ENCODE measurements at places on chromosomes 1 and 21.
A peak's percentile ranks its signal among the peaks of the same experiment; 100 is the strongest.

DNA sequence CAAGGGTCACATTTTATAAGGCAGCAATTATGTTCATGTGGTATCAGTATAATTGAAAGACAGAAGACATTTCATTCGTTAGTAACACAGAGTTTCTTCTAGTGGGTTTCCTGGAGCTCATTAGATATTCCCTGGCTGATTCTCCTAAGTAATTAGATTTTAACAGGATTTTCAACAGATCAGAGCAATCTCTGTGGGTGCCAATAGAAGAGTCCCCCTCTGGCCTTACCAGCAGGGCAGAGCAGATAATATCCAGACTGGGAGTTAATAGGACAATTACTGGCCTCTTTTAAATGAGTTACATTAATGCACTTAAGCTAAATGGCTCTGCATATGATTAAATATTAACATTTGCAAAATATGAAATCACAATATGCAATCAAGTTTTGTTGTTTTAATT is 74.2 kb upstream of the FOXD3 start:
- no peak for DNase-seq

GRCh38 chr1:192729500-192729899 is 79.3 kb upstream of the RGS2 start:
- DNase-seq = no peak

DNA sequence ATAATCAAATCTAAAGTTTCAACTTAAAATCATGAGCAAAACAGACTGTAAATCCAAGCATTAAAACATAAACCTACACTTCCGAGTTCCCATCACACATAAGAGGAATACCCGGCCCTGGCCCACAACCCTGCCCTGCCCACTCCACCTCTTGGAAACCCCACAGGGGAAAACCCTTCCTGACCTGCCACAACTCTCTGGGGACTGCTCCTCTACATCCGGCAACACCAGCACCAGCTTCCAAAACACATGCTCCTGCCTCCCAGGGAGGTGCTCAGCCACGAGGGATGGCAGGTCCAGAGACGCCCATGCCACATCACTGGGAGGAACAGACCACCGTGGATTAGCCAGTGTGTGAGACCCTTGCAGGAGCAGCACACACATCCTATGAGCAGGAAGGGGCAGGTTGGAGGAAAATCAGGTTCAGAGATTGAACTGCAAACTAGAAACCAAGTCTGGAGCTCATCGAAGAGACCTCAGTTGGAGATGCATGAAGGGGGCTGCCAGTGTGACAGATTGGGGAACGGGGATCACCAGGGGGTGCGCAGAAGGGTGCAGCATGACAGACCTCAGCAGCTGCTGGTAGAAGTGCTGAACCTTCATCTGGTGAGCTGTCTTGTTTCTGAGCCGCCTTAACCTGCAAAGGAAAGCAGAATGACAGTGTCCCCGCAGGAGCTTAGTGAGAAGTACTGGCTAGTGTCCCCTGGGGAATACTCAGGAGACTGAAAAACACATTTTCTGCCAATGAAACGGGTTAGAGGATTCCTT is 25.8 kb upstream of the LSS start:
- no peak for DNase-seq

- DNase-seq = no peak
Observed at GRCh38 chr21:20024741-20025140, 973.5 kb upstream of the NCAM2 start.

DNA sequence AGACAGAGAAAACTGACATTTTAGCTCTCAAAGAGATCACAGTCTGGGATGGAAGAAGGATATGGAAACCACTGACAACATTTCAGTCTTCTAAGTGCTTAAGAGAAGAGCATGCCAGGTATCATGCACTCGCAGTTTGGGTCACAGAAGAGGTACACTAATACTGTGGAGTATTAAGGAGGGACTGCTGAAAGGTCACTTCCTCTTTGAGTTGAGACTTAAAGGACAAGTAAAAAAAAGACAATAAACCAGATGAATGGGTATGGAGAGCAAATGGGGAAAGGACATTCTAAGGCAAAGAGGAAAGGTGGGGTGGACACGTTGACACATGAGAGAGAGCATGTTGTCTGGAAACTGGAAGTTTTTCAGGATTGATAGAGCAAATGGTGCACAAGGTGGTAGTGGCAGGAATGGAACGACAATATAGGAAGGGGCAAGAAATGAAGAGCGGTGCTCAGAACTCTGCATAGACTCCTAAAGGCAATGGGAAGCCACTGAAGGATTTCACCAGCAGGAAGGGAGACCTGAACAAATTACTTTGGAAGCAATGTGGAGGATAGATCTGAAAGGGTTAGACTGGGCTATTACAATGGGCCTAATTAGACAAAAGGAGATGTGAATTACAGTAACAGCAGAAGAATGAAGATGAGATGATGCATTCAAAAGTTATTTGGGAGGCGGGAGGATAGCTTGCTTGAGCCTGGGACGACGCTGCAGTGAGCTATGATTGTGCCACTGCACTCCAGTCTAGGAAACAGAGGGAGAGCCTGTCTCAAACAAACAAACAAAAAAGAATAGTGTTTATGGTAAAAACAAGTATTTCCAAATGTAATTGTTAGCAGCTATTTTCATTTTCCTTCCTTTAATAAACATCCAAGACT is 11.1 kb downstream of the DIPK1A start:
- no peak for DNase-seq

- no peak for DNase-seq
Observed at GRCh38 chr1:175563236-175563895, 180.0 kb downstream of the TNR start.

DNA sequence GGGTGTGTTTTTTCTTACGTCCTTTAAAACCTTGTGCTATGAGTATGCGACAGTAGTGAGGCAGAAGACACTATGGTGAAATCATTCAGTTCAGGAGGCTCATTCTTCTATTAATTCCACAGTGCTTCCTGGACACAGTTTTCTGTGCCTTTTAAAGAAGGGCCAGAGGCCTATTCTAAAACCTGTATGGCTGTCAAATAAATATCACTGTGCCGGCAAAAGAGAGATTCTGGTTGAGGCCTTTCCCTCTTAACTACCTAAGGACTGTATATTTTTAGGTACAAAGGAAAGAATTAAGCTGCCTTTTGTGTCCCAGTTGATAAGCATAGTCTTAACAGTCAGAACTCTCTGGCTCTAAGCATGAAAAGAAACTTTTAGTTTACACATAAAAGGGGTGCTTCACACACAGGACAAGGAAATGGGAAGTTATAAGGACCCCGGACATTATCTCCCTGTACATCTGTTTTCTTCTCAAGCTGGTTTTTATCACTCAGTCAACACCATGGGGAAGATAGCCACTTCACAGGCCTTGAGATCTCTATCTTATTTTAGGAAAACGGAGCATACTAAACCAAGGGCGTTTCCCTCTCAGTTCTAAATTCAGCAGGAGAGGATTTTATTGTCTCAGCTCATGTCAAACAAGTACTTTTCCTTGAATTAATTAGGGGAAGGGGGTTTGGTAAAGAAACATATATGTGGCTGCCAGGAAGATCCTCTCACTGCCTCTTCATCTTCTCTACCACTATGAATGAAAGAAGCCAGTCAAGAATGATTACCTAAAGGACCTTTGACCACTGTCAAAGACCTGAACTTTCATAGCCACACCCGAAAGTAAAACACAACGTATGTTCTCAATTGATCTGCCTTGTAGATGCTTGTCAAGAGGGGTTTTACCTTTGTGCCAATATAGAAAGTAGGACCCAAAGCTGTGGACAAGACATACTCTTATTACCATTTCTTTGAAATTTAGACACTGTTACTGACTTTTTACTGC is 71.4 kb upstream of the HSPA13 start:
- no peak for DNase-seq

- no peak for DNase-seq
Observed at GRCh38 chr1:70355920-70356319, 1.4 kb upstream of the ANKRD13C start.

GRCh38 chr1:187819086-187819485 is 990.3 kb downstream of the PLA2G4A start:
- DNase-seq = no peak

DNA sequence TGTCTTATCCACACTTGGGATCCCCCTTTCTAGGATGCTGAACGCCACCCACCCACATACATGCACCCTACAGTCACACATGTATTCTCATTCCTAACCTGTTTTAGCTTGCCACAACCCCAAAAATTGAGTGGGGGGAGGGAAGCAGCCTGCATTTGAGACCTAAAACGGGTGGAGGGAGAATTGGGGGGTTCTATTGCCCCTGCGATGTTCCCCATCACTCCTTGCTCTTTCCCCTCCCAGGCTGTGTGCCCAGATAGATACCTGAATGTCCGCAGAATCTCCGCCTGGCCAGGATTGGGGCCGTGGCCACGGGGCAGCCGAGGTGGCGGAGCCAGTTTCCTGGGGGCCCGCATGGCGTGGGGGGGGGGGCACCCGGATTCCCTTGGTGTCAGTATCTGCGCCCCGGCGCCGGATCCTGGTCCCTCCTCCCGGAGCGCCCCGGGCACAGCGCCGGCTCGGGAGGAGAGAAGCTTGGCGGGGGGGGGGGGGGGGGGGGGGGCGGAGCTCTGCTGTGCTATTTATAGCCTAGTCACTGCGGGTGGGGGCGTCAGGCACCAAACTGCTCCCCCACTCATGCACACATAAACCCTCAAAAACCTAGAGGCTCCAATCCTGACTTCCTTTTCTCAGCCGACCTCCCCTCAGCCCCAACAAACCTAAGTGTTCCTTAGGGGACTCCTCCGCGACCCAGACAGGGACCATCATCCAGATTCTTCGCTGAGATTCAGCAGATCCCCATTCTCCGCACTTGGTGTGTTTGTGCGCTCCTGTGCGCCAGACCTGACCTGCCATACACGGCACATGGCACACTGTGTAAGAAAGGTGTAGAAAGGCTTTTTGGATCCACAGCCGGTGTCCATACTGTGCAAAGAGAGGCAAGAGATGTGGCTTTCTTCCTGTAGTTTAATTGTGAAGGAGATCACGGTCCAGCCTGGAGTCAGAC is 1.9 kb downstream of the ANKRD34A start:
- DNase-seq = no peak

DNA sequence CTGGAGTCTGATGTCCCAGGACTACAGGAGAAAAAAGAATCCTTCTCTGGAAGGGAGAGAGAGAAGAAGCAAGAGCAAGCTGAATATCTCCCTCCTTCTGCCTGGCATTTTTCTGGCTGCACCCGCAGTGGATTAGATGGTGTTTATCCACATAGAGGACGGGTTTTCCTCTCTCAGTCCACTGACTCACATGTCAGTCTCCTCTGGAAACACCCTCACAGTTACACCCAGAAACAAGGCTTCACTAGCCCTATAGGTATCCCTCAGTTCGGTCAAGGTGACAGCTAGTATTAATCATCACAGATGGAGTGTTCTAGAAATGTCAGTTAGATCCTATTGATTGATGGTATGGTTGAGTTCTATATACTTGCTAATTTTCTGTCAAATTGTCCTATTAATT is 87.9 kb downstream of the RHOU start:
- no peak for DNase-seq

GRCh38 chr1:161182214-161182613 is 4.9 kb upstream of the B4GALT3 start:
- DNase-seq = no peak

- DNase-seq = no peak
Observed at GRCh38 chr1:143611159-143611558, 360.6 kb downstream of the FAM72C start.

- DNase-seq = no peak
Observed at GRCh38 chr1:181104042-181104789, 15.7 kb downstream of the IER5 start.

DNA sequence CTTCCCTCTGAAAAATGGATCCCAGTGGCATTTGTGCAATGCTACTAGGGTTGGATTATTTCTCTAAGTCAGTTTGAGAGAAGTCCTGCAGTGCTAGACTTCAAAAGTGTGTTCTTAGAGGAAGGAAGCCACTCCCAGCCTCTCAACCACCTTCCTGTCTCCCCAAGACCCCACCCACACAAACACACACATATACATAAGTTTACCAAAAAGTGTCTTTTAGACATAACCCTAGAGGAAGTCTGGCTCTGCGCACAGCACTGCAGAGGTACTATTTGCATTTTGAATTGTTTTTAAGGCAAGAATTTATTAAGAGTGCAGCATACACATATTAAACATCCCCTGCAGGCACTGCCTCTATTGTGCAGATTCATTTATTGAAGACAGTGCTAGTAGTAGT is 127.3 kb downstream of the HHIPL2 start:
- peak; percentile 2 for DNase-seq

GRCh38 chr1:230279583-230279945 is 146.6 kb downstream of the PGBD5 start:
- DNase-seq = no peak

- no peak for DNase-seq
Observed at GRCh38 chr1:209659909-209660308, 7.7 kb upstream of the LAMB3 start.

DNA sequence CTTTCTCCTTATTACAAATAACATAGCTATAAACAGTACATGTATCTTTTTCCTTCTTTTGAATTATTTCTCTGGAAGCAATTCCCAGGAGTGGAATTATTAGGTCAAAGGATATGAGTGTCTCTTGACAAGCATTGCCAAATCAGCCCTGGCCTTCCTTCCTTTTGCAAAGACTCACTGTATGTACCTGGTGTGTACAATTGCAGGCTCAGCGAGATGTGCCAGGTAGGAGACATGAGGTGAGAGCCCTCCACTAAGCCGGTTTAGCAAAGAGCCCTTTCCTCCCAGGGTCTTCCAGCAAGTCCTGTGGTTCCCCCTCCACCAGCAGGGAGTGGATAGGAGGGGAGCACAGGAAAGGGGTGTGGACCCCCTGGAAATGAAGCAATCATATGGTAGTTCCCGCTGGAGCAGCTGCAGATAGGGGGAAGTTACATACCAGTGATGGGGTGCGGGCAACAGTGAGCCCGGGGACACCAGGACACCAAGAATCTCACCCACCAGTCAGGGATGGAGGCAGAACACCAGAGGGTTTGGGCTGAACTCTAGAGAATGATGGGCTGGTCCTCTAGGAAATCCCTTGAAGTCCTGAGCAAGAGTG is 18.3 kb downstream of the RCSD1 start:
- DNase-seq = no peak

- DNase-seq = no peak
Observed at GRCh38 chr1:204641455-204641854, 44.1 kb downstream of the LRRN2 start.

- DNase-seq = no peak
Observed at GRCh38 chr1:116923421-116923820, 13.7 kb downstream of the PTGFRN start.

DNA sequence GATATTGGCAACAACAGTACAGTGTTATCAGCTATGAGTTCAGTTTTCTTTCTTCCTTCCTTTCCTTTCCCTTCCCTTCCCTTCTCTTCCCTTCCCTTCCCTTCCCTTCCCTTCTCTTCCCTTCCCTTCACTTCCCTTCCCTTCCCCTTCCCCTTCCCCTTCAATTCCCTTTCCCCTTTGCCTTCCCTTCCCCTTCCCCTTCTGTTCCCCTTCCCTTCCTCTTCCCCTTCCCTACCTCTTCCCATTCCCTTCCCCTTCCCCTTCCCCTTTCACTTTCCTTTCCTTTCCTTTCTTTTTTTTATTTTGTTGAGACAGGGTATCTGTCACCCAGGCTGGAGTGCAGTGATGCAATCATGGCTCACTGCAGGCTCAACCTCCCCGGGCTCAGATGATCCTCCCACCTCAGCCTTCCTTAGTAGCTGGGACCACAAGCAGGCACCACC is 72.3 kb upstream of the CAPZB start:
- DNase-seq = no peak

GRCh38 chr1:224735159-224735558 is 119.0 kb downstream of the CNIH3 start:
- DNase-seq = no peak
